SW480 (cell line): ENCODE measurements at places on chromosomes 5 and 9.

- DNase-seq: no peak
Measured at GRCh38 chr9:37970301-37971107, 66.6 kb upstream of the SLC25A51 start.

GRCh38 chr5:62794456-62794855 lies 215.8 kb downstream of the LRRC70 start:
- no peak for DNase-seq

GRCh38 chr5:154794525-154795234 lies 39.5 kb downstream of the LARP1 start:
- no peak for DNase-seq

GRCh38 chr5:154228696-154229095 lies 38.2 kb downstream of the GALNT10 start:
- no peak for DNase-seq
